ENCODE measurements at places on chromosomes 6 and 20.

DNA sequence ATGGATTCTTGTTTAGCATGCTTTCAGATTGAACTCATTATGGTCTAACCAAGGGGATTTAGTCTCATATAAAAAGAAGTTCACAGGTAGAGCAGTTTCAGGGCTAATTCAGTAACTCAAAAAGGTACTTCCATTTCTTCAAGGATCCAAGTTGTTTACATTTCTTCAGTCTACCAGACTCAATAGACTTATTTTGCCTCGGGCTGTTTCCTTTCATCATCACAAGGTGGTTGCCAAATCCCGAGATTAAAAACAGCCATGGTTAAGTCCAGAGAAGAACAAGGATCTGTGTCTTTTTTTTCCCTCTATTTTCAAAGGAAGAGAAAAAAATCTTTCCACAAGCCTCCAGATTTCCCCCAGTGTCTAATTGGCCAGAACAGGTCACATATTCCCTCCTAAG lies 69.8 kb upstream of the SNX9 start:
- peaks cover 1% of the 10 kb centered on the region for H3K4me1 ChIP-seq
- no peaks in the 10 kb centered on the region for H3K27me3 ChIP-seq
- H3K4me3 ChIP-seq: no peak overlapping the region
- no peak for DNase-seq
- no peak overlapping the region for H3K27ac ChIP-seq
- no peaks in the 10 kb centered on the region for H3K36me3 ChIP-seq

DNA sequence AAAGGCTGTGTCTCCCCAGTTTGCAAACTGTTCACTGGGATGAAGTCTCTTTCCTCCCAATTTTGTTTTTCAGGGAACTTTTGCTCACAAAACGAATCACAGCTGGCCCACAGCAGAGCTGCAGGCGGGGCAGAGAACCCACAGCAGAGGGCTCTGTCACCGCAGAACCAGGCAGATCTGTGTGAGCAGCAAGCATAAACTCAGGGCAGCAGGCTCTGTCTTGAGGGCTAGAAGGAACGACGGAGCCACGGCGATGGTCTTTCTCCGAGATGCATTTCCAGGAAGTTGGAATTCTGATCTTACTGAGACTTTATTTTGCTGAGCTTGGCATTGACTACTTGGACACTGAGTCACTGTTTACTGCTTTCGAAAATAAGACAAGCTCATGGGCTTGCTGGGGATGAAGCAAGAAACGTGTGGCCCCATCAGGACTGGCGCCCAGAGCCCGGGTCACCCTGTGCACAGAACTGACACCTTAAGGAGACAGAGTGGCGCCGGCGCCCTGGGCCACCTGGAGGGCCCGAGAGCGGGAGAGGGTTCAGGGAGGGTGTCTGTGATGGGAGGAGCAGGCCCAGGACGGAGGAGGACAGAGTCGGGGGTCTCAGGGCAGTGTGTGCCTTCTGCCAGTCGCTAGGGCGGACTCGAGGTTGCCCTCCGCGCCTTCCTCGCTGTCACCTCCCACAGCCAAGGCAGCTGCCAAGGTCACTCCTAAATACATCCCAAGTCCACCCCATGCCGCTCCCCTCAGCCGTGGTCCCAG lies 106.3 kb upstream of the NXT1 start:
- H3K27ac ChIP-seq: no peak overlapping the region
- H3K4me3 ChIP-seq: no peak overlapping the region
- no peaks in the 10 kb centered on the region for H3K4me1 ChIP-seq
- no peaks in the 10 kb centered on the region for H3K36me3 ChIP-seq
- no peaks in the 10 kb centered on the region for H3K27me3 ChIP-seq
- no peak for DNase-seq

DNA sequence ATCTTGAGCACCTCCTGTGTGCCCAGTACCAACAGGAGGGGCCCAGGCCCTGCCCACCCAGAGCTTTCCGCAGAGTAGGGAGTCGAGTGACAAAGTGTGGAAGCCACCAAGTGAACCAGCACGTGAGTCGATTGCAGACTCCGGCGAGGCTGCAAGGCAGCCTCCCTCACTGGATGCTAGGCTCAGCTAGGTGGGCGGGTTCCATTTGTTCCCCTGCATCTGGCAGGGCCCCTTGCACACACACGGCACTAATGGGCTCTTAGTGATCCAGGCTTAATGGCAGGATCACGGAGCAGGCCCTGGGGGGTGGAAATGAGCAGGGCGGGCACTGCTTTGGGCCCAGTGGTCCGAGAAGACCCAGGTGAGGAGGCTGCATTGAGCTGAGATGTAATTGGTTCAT lies 140.4 kb downstream of the PHACTR3 start:
- DNase-seq: no peak
- no peaks in the 10 kb centered on the region for H3K4me1 ChIP-seq
- no peak overlapping the region for H3K27ac ChIP-seq
- no peaks in the 10 kb centered on the region for H3K27me3 ChIP-seq
- H3K36me3 ChIP-seq: no peaks in the 10 kb centered on the region

- H3K36me3 ChIP-seq: no peaks in the 10 kb centered on the region
- no peak overlapping the region for H3K4me3 ChIP-seq
- H3K27ac ChIP-seq: no peak overlapping the region
- H3K27me3 ChIP-seq: no peaks in the 10 kb centered on the region
- no peak for DNase-seq
Observed at GRCh38 chr6:17856306-17856705, 131.1 kb downstream of the KIF13A start.

- DNase-seq: no peak
- no peak overlapping the region for H3K4me3 ChIP-seq
- H3K27ac ChIP-seq: no peak overlapping the region
- no peaks in the 10 kb centered on the region for H3K36me3 ChIP-seq
- H3K27me3 ChIP-seq: no peaks in the 10 kb centered on the region
Observed at GRCh38 chr6:23106951-23107350, 537.6 kb downstream of the HDGFL1 start.

- peaks cover 4% of the 10 kb centered on the region for H3K4me1 ChIP-seq
- no peaks in the 10 kb centered on the region for H3K27me3 ChIP-seq
Observed at GRCh38 chr6:134314006-134314821, 3.7 kb downstream of the SGK1 start.

DNA sequence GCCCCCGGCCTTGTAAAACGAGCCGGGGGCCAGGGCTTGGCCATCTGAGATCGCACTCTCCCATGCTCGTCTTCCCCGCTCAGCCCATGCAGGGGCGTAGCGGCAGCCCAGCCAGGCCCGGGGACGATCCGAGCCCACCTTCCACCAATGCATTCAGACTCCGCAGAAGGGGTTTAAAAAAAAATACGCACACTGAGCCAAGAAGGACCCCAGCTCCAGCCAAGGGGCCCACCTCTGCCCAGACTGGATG lies 320 bp downstream of the GSTA4 start:
- no peak for DNase-seq
- H3K36me3 ChIP-seq: no peaks in the 10 kb centered on the region
- H3K27ac ChIP-seq: no peak overlapping the region
- H3K4me1 ChIP-seq: no peaks in the 10 kb centered on the region
- no peaks in the 10 kb centered on the region for H3K27me3 ChIP-seq
- peak overlapping the region; percentile 71 for H3K4me3 ChIP-seq

GRCh38 chr6:33985313-33985751 lies 160.6 kb downstream of the GRM4 start:
- no peak overlapping the region for H3K27ac ChIP-seq
- no peaks in the 10 kb centered on the region for H3K36me3 ChIP-seq
- H3K27me3 ChIP-seq: no peaks in the 10 kb centered on the region
- DNase-seq: no peak
- no peaks in the 10 kb centered on the region for H3K4me1 ChIP-seq

DNA sequence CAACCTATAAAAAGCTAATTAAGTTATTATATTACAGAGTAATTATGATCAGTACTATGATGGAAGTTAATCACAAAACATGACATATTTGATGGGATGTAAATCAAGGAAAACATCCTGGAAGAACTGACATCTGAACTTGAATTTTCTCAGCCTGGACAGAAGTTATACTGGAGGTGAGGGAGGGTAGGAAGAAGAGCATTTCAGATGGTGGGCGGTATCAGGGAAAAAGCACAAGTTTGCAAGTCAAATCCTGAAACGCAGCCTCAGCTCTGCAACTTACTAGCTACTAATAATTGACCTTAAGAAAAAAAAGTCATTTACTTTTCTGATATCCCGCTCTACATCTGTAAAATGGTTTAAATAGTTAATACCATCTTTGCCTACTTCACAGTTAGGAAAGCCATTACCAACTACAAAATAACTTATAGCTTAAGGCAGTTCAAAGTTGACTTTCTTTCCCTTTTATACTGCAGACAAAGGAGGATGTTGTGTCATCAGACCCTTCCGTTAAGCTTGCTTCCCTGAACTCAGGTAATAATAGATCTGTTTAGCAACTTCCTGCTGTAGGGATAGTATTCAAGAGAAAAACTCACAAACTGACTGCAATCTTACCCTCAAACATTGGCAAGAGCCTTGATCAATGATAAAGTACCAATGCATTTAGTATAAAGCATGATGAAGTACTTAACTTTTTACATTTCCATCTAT lies 21.0 kb downstream of the NOL7 start:
- no peak overlapping the region for H3K4me3 ChIP-seq
- H3K36me3 ChIP-seq: no peaks in the 10 kb centered on the region
- H3K27ac ChIP-seq: no peak overlapping the region
- H3K4me1 ChIP-seq: no peaks in the 10 kb centered on the region

GRCh38 chr20:33328157-33329137 lies 45.4 kb downstream of the BPIFB1 start:
- H3K4me1 ChIP-seq: no peaks in the 10 kb centered on the region
- no peak overlapping the region for H3K27ac ChIP-seq
- DNase-seq: no peak

GRCh38 chr6:28488916-28489365 lies 26.7 kb downstream of the GPX6 start:
- no peaks in the 10 kb centered on the region for H3K4me1 ChIP-seq
- peak overlapping the region; percentile 54 for H3K4me3 ChIP-seq
- H3K27ac ChIP-seq: no peak overlapping the region
- peak; percentile 55 for DNase-seq
- H3K36me3 ChIP-seq: no peaks in the 10 kb centered on the region

DNA sequence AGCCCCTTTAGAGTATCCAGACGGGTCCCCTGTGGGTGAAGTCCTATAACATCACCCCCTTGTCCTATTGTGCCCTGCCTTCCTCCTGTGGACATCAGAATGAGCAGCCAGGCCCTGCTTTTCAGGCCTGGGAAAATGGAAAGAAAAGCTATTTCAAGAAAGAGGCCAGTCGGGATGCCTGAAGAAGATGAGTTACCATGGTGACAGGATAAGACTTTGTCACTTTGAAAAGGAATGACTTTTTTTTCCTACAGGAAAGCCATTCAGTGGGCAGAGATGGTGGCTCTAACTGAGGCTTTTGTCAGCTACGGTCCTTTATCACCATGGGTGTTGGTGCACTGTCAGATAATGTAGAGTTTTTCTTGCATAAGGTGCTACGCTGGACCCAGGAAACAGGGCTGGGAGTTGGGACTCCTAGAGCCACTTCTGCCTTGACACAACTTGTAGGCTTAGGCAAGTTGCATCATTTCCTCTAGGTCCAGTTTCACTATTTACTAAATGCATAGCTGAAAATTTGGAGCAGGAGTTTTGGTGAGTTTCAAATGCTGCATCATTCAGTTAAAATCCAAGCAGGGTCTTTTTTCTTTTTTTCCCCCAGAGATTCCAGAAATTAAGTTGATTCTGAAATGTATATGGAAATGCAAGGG lies 293.6 kb upstream of the PRND start:
- H3K27me3 ChIP-seq: no peaks in the 10 kb centered on the region
- H3K4me3 ChIP-seq: no peak overlapping the region
- H3K4me1 ChIP-seq: no peaks in the 10 kb centered on the region
- no peak for DNase-seq
- H3K36me3 ChIP-seq: no peaks in the 10 kb centered on the region

DNA sequence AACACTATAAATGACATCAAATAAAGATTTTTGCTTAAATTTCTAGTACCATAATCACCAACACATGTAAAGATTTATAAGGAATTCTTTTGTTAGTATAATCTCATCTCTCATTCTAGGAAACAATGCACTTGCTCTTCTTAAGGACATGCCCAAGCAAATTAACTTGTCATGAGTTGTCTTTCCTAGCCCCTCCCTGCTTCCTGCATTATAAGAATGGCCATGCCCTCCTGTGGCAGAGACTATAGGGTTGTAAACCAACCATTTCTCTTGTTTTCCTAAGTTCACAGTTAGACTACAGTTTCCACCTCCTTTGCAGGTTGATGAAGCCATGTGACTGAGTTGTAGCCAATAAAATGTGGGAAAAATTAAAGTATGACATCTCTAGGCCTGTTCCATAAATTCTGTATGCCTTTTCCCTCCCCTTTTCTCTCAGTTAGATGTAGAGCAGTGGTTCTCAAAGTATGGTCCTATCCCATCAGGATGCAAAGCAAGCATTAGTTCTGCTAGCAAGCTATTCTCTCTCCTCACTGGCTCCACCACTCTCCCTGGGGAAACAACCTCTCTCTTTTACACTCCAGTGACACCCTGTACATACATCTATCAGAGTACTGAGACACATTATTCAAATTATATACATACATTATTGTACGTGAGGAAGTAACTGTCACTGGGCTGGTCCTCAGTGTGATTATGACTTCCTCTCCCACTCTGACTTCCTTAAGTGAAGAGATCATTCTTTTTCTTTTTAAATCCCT lies 295.0 kb downstream of the PKHD1 start:
- no peaks in the 10 kb centered on the region for H3K27me3 ChIP-seq
- no peaks in the 10 kb centered on the region for H3K4me1 ChIP-seq
- no peak overlapping the region for H3K4me3 ChIP-seq
- no peak overlapping the region for H3K27ac ChIP-seq
- DNase-seq: no peak

- peaks cover 4% of the 10 kb centered on the region for H3K4me1 ChIP-seq
- H3K36me3 ChIP-seq: no peaks in the 10 kb centered on the region
- H3K27me3 ChIP-seq: no peaks in the 10 kb centered on the region
- peak; percentile 41 for DNase-seq
Observed at GRCh38 chr20:22389836-22390542, 194.4 kb downstream of the FOXA2 start.

- no peak for DNase-seq
- no peaks in the 10 kb centered on the region for H3K4me1 ChIP-seq
- H3K36me3 ChIP-seq: no peaks in the 10 kb centered on the region
- H3K4me3 ChIP-seq: no peak overlapping the region
Observed at GRCh38 chr6:21381331-21381963, 212.1 kb upstream of the SOX4 start.

GRCh38 chr6:56073315-56073714 lies 174.1 kb downstream of the COL21A1 start:
- H3K36me3 ChIP-seq: no peaks in the 10 kb centered on the region
- DNase-seq: no peak
- H3K27ac ChIP-seq: no peak overlapping the region
- H3K27me3 ChIP-seq: no peaks in the 10 kb centered on the region
- H3K4me3 ChIP-seq: no peak overlapping the region

- H3K27me3 ChIP-seq: no peaks in the 10 kb centered on the region
- no peak for DNase-seq
- H3K4me1 ChIP-seq: no peaks in the 10 kb centered on the region
- no peaks in the 10 kb centered on the region for H3K36me3 ChIP-seq
Observed at GRCh38 chr20:40812415-40812925, 123.4 kb upstream of the MAFB start.
